ENCODE measurements at places on chromosomes 5 and 9.

DNA sequence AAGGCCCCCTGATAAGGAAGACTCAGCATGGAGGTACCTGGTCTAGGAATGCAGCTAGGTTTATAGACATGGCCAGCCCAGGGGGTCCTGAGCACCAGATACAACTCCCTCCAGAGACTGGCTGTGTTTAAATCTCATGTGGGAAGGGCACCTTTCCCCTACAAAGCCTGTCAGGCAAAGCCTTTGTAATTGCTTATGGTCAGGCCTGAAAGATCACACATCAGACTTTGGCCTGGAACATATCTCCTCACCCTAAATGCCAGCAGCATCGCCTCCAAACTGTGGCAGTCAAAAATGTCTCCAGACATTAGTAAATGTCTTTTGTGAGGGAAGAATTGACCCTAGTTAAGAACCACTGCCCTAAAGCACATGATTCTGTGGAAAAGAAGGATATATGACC, 51.6 kb upstream of the MACIR start:
- no peak for DNase-seq

GRCh38 chr5:178468196-178468685, 122.0 kb downstream of the COL23A1 start:
- no peak for DNase-seq

DNA sequence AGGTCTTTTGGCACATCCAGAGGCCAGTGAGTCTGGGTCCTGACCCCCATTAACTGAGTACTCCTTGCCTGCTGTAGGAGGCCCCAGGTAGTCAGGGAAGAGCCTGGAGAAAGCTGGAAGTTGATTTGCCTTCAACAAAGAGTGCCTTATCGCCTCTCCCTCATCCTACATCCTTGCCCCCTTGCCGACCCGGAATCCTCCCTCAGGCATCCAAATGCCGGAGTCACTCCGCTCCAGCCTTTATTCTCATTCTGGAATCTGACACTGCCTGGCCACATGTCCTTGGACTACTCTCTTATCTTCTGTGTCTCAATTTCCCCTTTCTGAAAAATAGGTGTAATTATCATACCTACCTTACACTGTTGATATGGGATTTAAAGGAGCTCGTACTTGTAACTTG, 39.1 kb upstream of the KLF4 start:
- no peak for DNase-seq

DNA sequence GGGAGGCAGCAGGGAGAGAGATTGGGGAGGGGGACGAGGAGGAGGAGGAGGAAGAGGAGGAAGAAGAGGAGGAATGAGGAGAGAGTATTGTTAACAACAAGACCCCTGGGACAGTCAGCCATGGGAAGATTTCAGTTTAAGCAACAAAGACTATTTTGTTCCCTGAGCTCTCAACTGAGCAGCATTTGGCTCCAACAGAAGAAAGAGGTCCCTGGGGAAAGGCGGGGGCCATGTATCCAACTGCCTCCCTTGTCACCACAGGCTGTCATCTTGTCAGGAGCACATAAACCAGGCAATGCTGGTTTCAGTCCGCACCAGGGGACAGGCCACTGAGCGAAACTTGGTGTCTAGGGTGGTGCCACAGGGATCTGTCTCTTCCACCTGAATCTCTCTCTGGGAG, 316.1 kb downstream of the TLE1 start:
- no peak for DNase-seq

DNA sequence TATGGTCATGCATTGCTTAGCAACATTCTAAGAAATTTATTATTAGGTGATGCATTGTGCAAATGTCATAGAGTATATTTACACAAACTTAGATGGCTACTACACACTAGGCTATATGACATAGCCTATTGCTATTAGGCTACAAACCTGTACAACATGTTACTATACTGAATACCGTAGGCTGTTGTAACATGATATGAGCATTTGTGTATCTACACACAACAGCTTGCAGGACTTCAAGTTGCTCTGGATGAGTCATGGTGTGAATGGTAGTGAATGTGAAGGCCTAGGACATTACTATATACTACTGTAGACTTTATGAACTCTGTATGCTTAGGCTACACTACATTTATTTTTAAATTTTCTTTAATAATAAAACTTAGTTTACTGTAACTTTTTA, 107.2 kb upstream of the MAMDC2 start:
- no peak for DNase-seq

DNA sequence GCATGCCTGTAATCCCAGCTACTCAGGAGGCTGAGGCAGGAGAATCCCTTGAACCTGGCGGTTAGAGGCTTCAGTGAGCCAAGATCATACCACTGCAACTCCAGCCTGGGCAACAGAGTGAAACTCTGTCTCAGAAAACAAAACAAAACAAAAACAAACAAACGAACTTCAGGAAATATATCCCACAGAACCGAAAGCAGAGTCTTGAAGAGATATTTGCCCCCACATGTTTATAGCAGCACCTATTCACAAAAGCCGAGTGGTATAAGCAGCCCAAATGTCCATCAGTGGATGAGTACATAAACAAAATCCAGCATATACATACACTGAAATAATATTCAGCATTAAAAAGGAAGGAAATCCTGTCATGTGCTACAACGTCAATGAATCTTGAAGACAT, 57.6 kb upstream of the GRIN3A start:
- no peak for DNase-seq

GRCh38 chr9:79369676-79370075, 202.1 kb upstream of the TLE4 start:
- DNase-seq, result no peak

DNA sequence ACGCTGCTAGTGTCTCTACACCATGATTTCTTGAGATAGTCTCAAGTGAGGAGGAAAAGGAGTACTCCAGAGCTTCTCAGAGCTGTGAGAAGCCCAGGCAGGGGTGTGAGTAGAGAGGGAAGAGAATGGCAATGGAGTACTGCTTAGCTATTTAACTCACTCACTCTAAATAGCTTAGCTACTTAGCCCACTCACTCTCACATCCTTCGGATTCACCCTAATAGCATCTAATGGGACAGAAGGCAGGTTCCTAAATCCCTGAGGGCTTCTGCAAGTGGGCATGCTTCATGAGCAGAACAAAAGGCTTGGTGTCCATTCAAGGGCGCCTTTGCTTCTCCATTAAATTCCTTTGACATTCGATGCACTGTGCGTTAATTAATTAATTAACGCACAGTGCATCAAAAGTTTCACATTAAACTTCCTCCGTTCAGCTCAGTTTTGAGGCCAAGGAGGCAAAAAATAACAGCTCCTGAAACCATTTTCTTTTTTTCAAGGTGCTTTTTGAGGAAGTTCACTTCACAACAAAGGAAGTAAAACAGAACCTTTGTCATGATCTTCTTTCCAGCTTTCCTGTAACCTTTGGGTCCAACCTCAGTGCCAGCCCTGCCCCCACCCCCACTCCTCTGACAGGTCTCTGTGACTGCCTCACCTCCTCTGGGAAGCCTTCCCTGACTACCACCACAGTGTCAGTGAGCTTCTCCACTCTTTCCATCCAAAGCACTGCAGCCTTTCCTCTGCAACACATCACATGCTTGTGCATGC, 294.0 kb downstream of the SEC61B start:
- DNase-seq, result no peak

GRCh38 chr5:168885324-168886120, 306.4 kb upstream of the PANK3 start:
- no peak for DNase-seq

GRCh38 chr9:115590011-115590410, 472.1 kb upstream of the TNC start:
- DNase-seq, result no peak

- DNase-seq, result no peak
These were observed 19.3 kb upstream of the STRBP start for GRCh38 chr9:123287639-123288038.

DNA sequence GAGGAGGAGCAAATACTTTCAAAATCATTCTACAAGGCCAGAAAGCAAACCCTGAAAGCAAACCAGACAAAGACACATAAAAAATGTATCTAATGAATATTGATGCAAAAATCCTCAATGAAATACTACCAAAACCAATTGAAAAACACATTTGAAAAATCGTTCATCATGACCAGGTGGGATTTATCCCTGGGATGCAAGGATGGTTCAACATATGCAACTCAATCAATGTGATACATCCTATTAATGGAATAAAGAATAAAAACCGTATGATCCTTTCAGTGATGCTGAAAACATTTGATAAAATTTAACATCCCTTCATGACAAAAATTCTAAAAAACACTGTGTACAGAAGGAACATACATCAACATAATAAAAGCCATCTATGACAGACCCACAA, 337.6 kb downstream of the NNT start:
- DNase-seq, result no peak

- no peak for DNase-seq
These were observed 28.2 kb downstream of the LPCAT1 start for GRCh38 chr5:1495525-1495897.

DNA sequence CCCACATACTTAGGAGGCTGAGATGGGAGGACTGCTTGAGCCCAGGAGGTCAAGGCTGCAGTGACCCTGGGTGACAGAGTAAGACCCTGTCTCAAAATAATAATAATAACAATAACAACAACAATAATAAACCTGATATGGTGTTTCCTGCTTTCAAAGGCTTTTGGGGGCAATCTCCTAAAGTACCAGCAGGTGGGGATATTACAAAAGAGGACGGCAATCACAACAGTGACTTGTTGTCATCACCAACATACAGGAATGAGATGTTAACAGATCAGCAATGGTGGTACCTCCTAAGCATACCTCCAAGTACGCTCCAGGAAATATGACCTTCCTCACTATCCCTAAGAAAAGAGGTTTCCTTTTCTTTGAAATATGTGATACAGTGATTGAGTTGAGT, 91.1 kb upstream of the RNF180 start:
- DNase-seq, result no peak

- DNase-seq, result no peak
These were observed 22.5 kb downstream of the ZDHHC21 start for GRCh38 chr9:14670718-14671117.

DNA sequence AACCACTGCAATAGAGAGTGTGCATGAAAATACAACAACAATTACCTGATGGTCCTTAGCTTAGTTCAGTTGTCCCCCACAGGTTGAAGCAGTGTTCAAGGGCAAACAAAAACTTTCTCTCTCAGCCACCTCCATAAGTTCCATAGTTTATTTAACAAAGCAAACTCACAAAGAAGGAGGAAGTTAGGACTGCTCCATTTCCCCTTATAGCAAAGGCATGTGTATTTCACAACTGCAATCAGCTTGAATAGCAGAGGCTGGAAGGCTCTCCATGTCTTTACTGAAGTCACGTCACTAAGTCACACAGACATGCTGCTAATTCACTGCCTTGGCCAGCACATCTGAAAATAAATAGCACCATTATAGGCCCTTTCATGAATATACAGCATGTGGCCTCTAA, 43.3 kb downstream of the DOCK8 start:
- no peak for DNase-seq

- no peak for DNase-seq
These were observed 45.2 kb upstream of the ANKRD55 start for GRCh38 chr5:56278335-56278753.

DNA sequence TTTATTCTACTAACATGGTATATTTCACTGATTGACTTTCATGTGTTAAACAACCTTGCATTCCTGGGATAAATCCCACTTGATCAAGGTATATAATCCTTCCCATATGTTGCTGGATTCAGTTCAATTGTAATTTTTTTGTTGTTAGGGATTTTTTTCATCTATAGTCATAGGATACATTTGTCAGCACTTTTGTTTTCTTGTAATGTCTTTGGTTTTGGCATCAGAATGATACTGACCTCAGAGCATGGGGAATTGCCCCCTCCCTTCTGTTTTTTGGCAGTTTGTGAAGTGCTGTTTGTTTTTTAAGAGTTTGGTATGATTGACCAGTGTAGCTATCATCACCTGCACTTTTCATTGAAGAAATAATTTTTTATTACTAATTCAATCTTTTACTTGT, 176.8 kb upstream of the RASEF start:
- no peak for DNase-seq

DNA sequence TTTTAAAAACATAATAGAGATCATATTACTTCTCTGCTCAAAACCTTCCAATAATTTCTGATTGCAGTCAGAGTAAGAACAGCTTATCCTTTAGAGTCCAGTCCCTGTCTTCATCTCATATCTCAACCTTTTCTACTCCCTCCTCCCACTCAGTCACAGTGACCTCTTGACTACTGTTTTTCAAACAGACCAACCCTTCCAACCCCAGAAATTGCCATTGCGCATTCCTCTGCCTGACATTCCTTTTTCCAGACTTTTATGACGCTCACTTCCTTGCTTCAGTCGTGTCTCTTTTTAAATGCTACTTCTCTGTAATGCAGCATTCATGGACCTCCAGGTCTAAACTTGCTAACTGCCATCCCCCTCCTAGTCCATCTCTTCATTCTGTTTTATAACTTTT, 800.5 kb downstream of the BRINP1 start:
- no peak for DNase-seq

- no peak for DNase-seq
These were observed 81.4 kb downstream of the TTC39B start for GRCh38 chr9:15225564-15226126.

DNA sequence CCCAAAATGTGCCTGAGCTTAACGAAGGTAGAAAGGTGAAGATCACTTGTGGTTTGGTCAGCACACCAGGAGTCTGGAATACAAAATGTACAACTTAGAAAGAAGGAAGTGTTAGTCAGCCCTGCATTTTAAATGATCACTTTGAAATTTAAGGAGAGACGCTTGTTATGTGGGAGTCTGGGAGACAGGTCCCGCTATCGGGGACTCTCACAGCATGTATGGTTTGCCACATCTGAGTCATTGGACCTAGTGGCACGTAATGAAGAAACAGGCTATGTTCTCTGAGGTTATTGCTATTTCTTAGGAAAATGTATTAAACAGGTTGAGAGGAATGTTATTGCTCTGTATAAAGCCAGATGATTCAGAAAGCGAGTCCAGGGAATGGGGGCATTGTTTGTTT, 2362.5 kb upstream of the WWC1 start:
- no peak for DNase-seq

GRCh38 chr5:76622076-76622475, 1.1 kb downstream of the F2RL2 start:
- DNase-seq, result no peak

DNA sequence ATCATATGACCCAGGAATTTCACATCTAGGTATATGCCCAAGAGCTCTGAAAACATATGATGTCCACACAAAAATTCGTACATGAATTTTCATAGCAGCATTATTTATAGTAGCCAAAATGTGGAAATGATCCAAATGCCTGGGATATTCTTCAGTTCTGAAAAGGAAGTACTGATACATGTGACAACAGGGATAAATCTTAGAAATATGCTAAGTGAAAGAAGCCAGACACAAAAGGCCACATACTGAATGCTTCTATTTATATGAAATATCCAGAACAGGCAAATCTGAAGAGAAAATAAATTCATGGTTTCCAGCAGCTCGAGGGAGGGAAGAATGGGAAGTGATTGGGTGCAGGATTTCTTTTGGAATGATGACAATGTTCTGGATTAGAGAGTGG, 16.8 kb upstream of the ZBTB43 start:
- no peak for DNase-seq

- no peak for DNase-seq
These were observed 4.2 kb upstream of the RNF180 start for GRCh38 chr5:64161420-64161819.
